ENCODE measurements at places on chromosomes 1 and 21.
A peak's percentile ranks its signal among the peaks of the same experiment; 100 is the strongest.

GRCh38 chr1:23337869-23338268, 6.2 kb downstream of the HNRNPR start:
- DNase-seq: no peak

- peak; percentile 65 for DNase-seq
These were observed 65.5 kb downstream of the UBE2U start for GRCh38 chr1:64268653-64269557.

DNA sequence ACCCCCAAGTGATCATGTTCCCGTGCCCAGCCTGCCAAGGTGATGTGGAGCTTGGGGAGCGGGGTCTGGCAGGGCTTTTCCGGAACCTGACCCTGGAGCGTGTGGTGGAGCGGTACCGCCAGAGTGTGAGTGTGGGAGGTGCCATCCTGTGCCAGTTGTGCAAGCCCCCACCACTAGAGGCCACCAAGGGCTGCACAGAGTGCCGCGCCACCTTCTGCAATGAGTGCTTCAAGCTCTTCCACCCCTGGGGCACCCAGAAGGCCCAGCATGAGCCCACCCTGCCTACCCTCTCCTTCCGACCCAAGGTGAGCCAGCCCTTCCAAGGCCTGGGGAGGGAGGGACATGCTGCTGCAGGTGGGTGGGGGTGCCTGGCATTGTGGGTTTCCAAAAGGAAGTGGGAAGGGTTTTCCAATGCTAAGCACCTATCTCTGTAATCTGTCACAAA, 2.3 kb downstream of the TRIM46 start:
- no peak for DNase-seq

- DNase-seq: peak; percentile 54
These were observed 86.3 kb downstream of the VWA5B1 start for GRCh38 chr1:20376880-20377494.

GRCh38 chr1:166924823-166925541, 48.9 kb upstream of the TADA1 start:
- DNase-seq: no peak

- DNase-seq: no peak
These were observed 112.1 kb upstream of the ARTN start for GRCh38 chr1:43821471-43821870.

- peak; percentile 29 for DNase-seq
These were observed 7.8 kb downstream of the NUAK2 start for GRCh38 chr1:205313563-205314308.

DNA sequence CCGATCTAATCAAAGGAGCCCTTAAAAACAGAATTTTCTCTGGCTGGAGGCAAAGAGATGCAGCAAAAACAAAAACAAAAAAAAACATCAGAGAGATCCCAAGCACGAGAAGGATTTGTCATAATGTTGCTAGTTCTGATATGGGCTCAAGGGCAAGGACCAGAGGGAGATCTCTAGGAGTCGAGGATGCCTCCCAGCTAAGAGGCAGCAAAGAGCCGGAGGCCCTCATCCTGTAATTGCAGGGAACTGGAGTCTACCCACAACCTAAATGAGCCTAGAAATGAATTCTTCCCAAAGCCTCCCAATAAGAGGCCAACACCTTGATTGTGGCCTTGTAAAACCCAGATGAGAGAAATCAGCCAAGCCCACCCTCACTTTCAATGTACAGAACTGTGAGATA, 12.0 kb downstream of the GNG12 start:
- DNase-seq: no peak

GRCh38 chr1:52633291-52633754, 355 bp downstream of the SHISAL2A start:
- DNase-seq: peak; percentile 40

GRCh38 chr1:75672528-75673393, 51.7 kb upstream of the ACADM start:
- no peak for DNase-seq

- no peak for DNase-seq
These were observed 2.1 kb downstream of the OTUD3 start for GRCh38 chr1:19884312-19884711.

DNA sequence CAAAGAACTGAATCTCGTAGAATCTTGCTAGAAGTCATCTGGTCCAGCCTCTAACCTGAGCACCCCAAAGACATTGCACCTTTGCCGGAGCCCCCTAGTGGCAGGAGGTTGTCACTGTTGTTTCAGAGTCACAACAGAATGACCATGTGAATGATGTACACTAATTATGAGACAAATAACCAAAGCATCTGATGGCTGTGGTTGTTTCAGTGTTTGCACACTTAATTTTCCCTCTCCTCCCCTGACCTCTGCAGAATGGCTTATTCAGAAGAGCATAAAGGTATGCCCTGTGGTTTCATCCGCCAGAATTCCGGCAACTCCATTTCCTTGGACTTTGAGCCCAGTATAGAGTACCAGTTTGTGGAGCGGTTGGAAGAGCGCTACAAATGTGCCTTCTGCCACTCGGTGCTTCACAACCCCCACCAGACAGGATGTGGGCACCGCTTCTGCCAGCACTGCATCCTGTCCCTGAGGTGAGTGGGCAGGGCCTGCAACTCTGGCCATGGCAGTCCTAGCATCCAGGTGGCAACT, 26.4 kb downstream of the TRAF5 start:
- peak; percentile 67 for DNase-seq

GRCh38 chr1:169892176-169892926, 1.3 kb downstream of the SCYL3 start:
- no peak for DNase-seq

- DNase-seq: no peak
These were observed 10.9 kb upstream of the UBR4 start for GRCh38 chr1:19220991-19221390.

DNA sequence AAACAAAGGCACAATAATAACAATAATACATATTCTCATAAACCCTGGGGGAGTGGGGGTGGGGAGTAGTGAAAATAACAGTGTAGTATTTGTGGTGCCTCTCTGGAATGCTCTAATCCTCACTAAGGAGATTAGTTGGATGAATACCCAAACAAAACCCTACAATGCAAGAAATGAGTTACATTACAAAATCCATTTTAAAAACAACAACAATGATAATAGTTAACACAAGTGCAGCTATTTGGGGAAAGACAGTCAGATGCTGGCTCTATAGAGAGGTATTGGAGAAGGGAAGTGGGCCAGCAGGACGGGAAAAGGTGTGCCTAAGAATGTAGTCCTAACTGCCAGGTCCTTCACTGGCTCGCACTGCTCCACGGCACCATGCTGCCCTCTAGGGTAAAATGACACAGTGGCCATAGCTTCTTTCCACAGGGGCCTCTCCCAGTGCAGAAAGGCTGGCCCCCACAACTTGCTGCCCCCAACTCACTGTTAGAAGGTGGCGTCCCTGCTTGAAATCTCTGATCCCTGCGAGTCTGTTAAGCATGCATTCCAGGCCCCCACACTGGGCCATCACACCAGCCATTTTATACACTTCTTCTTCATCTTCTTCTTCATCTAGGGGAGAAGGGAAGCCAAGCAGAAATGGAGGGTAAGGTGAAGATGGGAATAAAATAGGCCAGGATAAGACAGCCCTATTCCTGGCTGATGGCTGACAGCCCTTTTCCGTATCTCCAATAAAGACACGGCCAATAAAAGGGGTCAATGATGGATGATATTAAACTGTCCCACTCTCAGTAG, 113.8 kb downstream of the UBR4 start:
- DNase-seq: no peak

- no peak for DNase-seq
These were observed 103.8 kb downstream of the LRRC7 start for GRCh38 chr1:69671363-69672010.

- DNase-seq: no peak
These were observed 20.3 kb downstream of the RXRG start for GRCh38 chr1:165424454-165425216.

GRCh38 chr1:216223486-216223885, 199.8 kb downstream of the USH2A start:
- no peak for DNase-seq

DNA sequence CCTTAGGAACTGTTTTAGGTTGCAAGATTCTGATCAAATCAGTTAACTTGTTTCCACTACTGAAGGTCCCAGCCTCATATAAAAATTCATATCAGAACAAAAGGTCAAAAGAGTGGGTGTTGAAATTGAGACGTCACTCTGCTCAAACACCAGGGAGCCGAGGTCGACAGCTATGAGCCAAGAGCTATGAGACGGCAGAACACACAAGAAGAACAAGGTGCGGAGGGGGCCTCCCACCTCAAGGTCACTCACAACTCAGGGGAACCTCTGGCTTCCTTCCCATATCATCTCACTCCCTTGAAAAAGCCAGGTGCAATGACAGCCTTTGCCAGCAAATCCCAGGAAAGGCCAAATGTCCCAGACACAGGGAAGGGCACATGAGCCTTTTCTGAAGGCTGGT, 749 bp downstream of the SEC16B start:
- DNase-seq: no peak

DNA sequence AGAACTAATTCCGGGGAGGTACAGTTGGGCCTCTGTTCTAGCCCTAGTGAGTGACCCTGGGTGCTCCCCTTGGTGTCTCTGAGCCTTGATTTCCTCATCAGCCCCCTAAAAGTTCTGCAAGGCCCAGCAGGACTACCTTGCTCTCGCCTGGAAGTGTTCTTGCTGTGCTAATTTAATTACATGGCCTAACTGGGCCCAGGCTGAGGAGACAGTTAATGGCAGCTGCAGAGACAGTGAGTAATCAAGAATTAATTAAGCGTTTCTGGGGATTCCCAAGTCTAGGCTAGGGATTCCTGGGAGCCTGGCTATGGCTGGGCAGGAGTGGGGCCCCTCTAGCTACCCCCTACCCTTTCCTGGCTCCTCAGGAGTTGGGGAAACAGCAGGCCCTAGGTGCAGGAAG, 24.7 kb upstream of the DMBX1 start:
- no peak for DNase-seq

DNA sequence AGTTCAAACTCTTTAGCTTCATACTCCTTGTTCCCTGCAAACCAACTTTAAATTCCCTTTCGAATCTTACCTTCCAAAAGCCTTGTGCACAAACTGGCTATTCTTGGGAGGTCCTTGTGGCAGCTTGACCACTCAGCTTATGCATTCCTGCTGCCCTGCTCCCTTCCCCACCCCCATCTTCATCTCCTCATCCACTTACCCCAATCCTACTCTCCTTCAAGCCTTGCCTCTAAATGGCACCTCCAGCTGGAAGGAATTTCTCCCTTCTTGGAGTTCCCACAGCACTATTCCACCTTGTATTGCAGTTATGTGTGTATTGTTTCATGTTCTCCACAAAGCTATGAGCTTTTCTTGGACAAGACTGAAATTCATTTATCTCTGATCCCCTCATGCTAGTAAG, 15.3 kb upstream of the DIRAS3 start:
- DNase-seq: no peak

DNA sequence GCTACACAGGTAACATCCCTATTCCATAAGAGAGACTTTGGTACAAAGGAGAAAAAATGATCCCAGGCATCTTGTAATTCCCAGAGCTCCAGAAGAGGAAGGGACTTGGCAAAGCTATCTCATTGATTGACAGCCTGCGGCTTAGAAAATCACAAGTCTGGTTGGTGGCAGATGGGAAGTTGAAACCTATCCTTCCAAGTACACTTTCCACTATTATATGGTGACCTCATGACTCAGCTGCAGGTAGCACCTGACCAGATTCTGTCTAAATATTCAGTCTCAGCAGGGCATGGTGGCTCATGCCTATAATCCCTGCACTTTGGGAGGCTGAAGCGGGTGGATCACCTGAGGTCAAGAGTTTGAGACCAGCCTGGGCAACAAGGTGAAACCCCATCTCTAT, 89.9 kb downstream of the TIAM1 start:
- no peak for DNase-seq

DNA sequence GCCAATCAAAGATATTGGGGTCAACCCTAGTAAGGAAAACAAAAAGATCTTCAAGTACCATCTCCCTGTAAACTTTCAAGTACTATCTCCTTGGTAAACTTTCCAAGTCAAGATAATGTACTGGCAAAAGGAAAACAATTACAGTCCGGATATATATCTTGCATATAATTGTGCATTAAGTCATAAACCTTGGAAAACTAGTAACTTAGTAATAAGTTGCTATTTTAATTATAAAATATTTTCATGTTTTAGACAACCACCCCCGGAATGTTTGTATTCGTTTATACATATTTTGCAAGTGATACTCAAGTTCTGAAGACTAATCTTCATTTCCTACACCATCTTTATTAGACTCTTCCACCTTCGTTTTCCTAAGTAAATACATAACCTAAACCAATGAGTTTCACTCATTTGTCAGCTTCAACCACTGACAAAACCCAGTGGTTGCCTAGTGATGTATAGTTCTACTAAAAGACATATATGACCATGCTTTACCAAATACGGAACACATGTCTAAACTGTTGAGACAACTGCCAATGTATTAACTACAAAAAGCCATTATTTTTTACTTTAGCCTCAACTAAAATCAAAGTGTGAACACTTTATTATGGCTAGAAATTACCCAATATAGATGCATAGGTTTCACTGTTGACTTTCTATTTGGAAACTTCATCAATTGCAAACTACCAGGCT, 1.7 kb downstream of the AKT3 start:
- no peak for DNase-seq

DNA sequence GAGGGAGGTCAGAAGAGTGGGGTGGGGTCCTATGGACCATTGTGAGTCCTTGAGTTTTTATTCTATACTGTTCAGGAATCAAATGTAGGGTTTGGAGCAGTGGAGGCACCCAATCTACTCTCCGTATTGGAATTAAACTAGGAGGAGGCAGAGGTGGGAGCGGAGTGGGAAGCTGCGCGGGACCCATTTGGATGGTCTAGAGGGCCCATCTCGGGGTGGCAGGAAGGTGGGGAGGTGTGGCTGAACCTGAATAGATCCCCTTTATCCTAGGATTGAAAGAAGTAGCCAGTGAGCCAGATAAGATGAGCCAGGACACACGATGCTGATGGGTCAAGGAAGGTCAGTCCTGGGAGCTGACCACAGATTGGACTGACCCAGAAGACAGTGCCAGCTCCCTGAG, 325.8 kb downstream of the AJAP1 start:
- DNase-seq: no peak

GRCh38 chr1:23099171-23099536, 69.5 kb downstream of the LUZP1 start:
- DNase-seq: no peak

DNA sequence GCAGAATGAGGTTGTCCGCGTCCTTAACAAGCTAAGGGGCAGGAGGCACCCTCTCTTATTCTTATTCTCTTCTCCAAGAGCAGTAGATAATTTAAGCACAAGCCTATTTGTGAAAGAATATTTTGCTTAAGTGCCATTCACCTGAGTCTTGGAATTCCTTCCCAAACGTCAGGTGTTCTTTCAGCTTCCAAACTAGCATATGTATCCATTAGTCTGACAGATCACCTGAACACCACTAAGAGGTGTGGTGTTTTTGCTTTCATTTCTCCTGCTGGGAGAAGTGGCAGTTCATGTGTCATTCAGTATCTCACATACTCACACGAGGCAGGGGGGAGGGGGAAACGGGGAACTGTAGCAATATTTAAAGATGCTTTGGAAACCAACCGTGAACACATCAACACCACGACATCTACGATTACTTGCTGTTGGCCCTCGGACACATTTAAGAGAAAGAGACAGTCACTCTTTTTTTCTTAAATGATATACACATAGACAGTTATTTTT, 45.5 kb upstream of the RBM15 start:
- no peak for DNase-seq

All from activated CD8-positive, alpha-beta memory T cell treated with anti-CD3 and anti-CD28 coated beads, Interleukin-2, amount 50 U/mL, for 4 hours (primary cell).